ENCODE measurements at places on chromosomes 12 and 14.

GRCh38 chr12:15278816-15279658 lies 43.3 kb upstream of the PTPRO start:
- DNase-seq: no peak

DNA sequence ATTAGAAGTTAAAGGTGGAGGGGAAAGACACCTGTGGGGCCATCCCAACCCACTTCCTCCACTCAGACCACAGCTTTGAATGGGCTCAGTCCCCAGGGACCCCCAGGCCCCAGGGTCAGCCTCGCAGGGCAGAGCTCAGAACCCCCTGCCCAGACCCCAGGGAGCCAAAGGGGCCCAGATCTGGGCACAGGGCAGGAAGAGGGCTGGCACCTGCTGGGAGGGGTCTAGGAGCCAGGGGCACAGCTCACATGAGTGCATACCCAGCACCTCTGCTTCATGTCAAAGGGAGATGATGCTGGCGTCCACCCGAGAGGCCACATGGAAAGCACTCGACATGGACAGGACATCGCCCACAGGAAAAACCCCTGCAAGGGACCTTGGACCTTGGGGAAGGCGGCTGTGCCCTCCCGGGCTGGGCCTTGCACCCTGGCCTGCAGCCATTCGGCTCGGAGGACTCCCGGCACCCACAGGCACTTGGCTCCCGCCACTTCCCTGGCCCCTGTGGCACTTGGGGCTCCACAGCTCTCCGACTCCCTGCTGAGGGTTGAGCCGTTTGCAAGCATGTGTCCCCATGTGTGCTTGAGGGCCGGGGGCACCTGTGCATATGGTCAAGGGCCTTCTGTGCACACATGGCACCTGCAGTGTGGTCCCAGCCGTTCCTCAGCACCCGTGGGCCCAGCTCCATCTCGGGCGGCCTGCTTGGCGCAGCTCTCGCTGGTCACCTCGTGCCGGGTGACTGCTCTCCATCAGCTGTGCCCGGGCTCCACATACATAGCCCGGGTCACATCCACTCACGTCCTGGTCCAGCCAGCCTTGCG lies 7.8 kb upstream of the AMN start:
- DNase-seq: no peak

- DNase-seq: no peak
Observed at GRCh38 chr12:124512667-124513296, 54.6 kb downstream of the NCOR2 start.

DNA sequence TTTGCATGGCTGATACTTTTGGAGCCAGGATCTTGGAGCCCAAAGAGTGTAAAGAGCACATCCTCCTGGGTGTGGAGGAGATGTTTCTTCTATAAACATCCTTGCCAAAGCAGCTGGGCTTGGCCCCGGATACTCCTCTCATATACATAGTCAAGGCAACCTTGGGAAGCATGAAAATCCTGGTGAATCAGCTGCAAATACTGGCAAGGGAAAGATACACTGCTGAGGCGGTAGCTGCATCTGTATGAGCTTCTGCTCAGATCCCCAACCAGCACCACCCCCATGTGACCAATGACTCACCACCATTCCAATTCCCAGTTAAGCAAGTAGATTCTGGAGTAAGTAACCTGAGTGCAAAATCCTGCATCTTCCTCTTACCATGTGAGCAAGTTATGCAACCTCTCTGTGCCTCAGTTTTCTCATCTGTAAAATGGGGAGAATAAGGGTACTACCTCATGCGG lies 567.4 kb downstream of the MED13L start:
- no peak for DNase-seq

DNA sequence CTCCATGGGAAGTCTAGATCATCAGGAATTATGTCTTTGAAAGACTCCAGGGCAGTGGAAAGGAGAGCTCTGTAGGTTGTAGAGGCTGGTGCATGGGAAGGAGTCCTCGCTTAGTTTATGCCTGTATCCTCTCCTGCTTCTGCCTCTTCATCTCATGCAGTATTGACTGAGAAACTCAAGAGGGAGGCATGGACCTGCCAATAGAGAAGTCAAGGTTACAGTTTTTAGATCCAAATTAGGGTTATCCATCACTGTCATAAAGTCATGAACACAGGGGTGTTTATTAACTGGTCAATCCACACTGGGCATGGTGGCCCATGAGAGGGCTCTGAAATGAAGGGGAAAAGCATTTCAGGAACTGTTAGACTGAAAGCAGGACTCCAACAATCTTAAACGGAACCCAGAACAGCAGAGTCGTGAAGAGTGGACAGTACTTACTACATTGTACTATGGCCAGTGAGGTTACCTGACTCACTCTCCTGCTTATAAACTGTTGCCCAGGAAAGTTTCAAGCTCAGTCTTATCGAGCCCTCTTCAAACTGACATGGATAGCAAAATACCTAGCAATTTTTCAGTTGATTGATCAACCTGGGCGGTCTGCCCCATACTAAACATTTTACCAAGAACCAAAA lies 30.1 kb upstream of the DHRS7 start:
- no peak for DNase-seq

GRCh38 chr12:59792647-59793046 lies 196.8 kb downstream of the SLC16A7 start:
- no peak for DNase-seq

- DNase-seq: no peak
Observed at GRCh38 chr12:132188916-132189325, 44.7 kb downstream of the NOC4L start.

GRCh38 chr12:118015944-118016343 lies 559 bp upstream of the RFC5 start:
- DNase-seq: no peak

- no peak for DNase-seq
Observed at GRCh38 chr12:114834621-114835020, 150.6 kb upstream of the TBX3 start.

- DNase-seq: no peak
Observed at GRCh38 chr14:96894966-96895365, 97.8 kb downstream of the VRK1 start.

GRCh38 chr12:47491516-47492305 lies 214.1 kb downstream of the RPAP3 start:
- no peak for DNase-seq

GRCh38 chr14:51119411-51120051 lies 24.6 kb upstream of the TRIM9 start:
- DNase-seq: no peak

- no peak for DNase-seq
Observed at GRCh38 chr12:100845095-100845494, 50.5 kb downstream of the ANO4 start.

- no peak for DNase-seq
Observed at GRCh38 chr14:81313775-81314429, 86.2 kb downstream of the STON2 start.

GRCh38 chr12:120678572-120678971 lies 8.4 kb upstream of the MLEC start:
- DNase-seq: no peak

GRCh38 chr14:55599250-55599879 lies 19.4 kb downstream of the KTN1 start:
- peak; percentile 75 for DNase-seq

GRCh38 chr12:27001663-27002062 lies 12.5 kb downstream of the TM7SF3 start:
- no peak for DNase-seq

DNA sequence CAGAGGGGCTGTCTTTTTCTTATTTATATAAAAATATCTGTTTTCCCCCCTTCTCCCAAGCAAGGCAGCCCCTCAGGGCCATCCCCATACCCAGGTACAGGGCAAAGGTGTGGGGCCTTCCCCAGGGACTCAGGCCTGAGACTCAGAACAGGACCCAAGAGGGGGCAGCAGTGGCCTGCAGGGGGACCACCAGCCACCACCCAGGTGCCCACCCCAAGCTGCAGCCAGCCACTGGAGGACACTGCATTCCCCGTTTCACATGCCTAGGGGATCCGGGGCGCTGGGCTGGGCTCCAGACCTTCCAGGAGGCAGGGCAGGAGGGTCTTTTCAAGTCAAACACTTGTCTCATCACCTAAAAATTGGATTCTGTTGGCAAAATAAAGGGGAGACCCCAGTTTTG lies 83.3 kb downstream of the SCARB1 start:
- DNase-seq: no peak

All from Caco-2 (cell line).